ENCODE measurements at places on chromosomes 13 and 19. TPM values are rescaled to one million over a fixed set of nuclear protein-coding genes. Genes with fewer than 3 reads are reported as not detected.
A peak's percentile ranks its signal among the peaks of the same experiment; 100 is the strongest.

DNA sequence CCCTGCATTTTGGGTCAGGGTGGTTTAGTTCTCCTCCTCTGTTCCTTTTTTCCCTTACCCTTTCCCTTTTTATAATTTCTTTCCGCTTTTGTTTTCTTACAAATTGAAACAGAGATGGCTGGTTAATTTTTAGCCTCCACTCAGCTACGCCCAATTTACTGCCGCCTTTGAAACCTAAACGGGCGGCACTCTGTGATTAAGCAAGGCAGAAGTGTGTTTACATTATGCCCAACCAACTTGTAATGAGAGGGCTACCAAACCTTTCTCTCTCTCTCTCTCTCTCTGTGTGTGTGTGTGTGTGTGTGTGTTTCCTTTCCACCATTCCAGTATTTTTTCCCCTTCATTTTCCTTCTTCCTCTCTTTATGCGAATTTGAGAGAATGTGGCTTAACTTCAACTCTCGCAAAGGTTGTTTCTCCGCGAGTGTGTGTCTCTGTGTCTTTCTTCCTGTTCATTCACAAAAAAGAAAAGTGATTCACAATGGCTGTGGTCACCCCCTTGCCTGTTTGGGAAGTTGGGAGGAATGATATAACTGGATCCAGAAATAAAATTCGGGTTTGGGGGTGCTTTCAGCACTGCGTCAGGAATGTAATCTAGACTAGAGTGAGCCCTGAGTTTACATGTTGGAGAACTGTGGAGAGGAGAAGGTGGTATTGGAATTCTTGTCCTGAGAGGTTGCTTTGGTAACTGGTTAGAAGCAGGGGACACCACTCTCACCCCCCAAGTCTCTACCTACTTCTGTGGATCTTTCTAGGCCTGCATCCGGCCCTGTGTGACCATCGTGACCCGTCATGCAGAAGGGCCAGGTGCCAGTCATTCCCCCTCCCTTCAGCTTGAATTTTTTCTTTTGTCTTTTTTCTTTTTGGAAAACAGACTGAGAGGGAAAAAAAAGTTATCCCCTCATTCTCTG is 31.4 kb downstream of the NFIX start:
- no peaks in the 10 kb centered on the region for H3K27me3 ChIP-seq
- no peak for DNase-seq
- H3K4me1 ChIP-seq: peaks cover 69% of the 10 kb centered on the region
- peaks cover 7% of the 10 kb centered on the region for H3K36me3 ChIP-seq
- H3K27ac ChIP-seq: peak overlapping the region; percentile 80

- H3K4me3 ChIP-seq: no peak overlapping the region
- H3K36me3 ChIP-seq: no peaks in the 10 kb centered on the region
- no peaks in the 10 kb centered on the region for H3K4me1 ChIP-seq
- no peak for DNase-seq
- H3K27ac ChIP-seq: no peak overlapping the region
Measured at GRCh38 chr13:30415430-30416030, 6.8 kb upstream of the UBE2L5 start.

GRCh38 chr19:36488118-36488845 is 1.1 kb downstream of the ZNF566 start:
- no peak for DNase-seq
- peak overlapping the region; percentile 75 for H3K4me3 ChIP-seq
- H3K27ac ChIP-seq: peak overlapping the region; percentile 97
- peaks cover 10% of the 10 kb centered on the region for H3K4me1 ChIP-seq
- H3K36me3 ChIP-seq: no peaks in the 10 kb centered on the region

- no peak overlapping the region for H3K4me3 ChIP-seq
- H3K36me3 ChIP-seq: no peaks in the 10 kb centered on the region
- no peak overlapping the region for H3K27ac ChIP-seq
- no peak for DNase-seq
- H3K4me1 ChIP-seq: no peaks in the 10 kb centered on the region
Measured at GRCh38 chr13:43564952-43565351, 221.8 kb downstream of the ENOX1 start.

- peaks cover 15% of the 10 kb centered on the region for H3K36me3 ChIP-seq
- DNase-seq: peak; percentile 91
- no peak overlapping the region for H3K27ac ChIP-seq
- no peaks in the 10 kb centered on the region for H3K27me3 ChIP-seq
Measured at GRCh38 chr19:19531951-19532805, 3.5 kb downstream of the YJEFN3 start.

Gene NUFIP1
- 4.2 TPM for total RNA-seq

Gene PDX1
- total RNA-seq: not detected

Gene ZNF835
- 3.0 TPM for total RNA-seq

Data from upper lobe of right lung (tissue), 1 donor.